Kidney (tissue), 22 donors: ENCODE measurements at places on chromosomes 3 and 15.

GRCh38 chr15:79349525-79349924, 38.6 kb downstream of the TMED3 start:
- DNase-seq, result no peak

- no peak for DNase-seq
Measured at GRCh38 chr3:159798951-159799350, 189.7 kb upstream of the IL12A start.

GRCh38 chr3:43748645-43749044, 57.9 kb downstream of the ABHD5 start:
- DNase-seq, result no peak

GRCh38 chr3:113065336-113065735, 74.6 kb downstream of the GTPBP8 start:
- no peak for DNase-seq

DNA sequence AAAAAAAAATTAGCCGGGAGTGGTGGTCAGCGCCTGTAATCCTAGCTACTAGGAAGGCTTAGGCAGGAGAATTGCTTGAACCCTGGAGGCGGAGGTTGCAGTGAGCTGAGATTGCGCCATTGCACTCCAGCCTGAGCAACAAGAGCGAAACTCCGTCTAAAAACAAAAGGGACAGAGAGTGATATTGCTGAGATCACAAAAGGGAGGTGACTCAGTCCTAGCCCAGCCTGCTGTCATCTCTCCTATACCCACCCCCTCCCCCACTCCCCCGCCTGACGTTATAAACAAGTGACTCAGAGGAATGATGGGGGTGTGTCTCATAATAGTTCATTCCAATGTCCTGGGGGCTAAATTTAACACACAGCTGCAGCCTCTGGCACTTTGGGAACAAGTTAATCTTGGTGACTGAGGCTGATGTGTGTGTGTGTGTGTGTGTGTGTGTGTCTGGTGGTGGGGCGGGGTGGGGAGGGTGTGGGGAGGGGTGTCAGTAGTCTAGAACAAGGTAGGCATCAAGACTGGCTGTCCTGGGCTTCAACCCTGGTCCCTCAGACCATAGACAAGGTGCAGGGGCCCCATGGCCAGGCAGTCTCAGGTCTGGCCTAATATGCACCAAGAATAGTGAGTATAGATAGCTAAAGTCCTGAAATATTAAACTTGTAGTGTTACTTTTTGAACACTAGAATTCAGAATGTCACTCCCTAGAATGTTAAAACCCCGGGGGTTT, 1.3 kb upstream of the KLHL40 start:
- no peak for DNase-seq

- no peak for DNase-seq
Measured at GRCh38 chr3:59450946-59451763, 401.3 kb upstream of the CFAP20DC start.

DNA sequence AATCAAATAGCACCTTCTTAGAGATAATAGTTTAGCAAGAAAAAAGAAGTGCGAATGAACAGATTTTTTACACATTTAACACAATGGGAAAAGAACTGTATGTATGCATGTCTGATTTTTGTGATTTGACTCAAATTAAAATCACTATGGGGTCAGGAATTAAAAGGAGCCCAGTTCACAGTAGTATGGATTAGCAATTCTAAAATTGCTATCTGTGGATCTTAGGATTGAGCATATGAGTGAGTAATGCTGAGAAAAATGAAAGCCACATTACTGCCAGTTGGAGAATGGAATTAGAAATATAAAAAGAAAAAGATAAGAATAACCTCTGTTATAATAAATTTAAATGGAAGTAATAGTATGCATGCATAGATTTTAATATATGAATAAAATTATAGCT, 386.8 kb upstream of the PLSCR5 start:
- no peak for DNase-seq

DNA sequence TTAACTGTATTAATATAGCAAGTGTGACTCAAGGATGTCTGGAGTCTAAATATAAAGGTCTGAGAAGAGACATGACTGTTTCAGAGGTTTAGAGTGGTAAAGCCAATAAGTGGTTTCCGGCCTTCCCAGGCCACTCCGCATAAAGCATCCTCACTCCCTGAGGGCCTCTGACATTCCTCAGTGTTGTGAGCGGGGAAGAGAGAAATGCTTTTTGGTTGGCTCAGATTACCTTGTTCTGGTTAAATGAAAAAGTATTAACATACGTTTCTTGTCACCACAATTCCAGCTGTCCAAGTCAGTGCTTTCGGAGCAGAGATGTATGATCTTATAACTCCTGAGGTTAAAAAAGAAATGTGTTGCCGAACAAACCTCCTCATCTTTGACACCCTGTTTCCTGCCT, 103.8 kb downstream of the RBMS3 start:
- DNase-seq, result peak; percentile 41

- DNase-seq, result no peak
Measured at GRCh38 chr3:152039887-152040286, 166.4 kb downstream of the SUCNR1 start.

GRCh38 chr3:56909349-56909748, 107.6 kb upstream of the ARHGEF3 start:
- no peak for DNase-seq
